ENCODE measurements at places on chromosomes 5 and 9.

DNA sequence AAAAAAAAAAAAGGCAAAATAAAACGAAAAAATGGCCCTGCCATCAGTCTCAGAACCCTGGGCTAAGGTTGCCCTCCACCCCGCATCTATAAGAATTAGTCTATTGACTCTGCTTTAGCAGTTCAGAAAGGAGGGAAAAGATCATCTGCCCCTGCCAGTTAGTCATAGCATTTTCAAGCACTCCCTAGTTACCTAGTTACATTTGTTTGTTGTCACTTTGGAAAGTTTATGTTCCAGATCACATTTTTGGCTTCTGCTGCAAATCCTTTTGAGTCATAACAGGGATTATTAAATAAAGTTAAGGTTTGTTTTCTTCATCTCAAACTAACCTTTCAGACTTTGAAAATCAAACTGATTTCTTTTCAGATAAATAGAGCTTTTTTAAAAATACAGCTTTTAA, 52.1 kb downstream of the AQP7 start:
- DNase-seq: no peak

GRCh38 chr9:110745676-110746075, 77.1 kb downstream of the MUSK start:
- DNase-seq: no peak

GRCh38 chr9:124202447-124202971, 55.2 kb upstream of the NEK6 start:
- DNase-seq: peak; percentile 92

GRCh38 chr5:63081402-63081801, 502.8 kb downstream of the LRRC70 start:
- no peak for DNase-seq

- DNase-seq: peak; percentile 98
These were observed at the start of gene PSMD5 for GRCh38 chr9:120842685-120843485. Gene PSMD5, minus strand, starts transcription at chr9:120842922. Its CDS starts 13 bp downstream, at chr9:120842909.

Data from T-helper 1 cell (primary cell).